ENCODE measurements at places on chromosomes 16 and 17.

DNA sequence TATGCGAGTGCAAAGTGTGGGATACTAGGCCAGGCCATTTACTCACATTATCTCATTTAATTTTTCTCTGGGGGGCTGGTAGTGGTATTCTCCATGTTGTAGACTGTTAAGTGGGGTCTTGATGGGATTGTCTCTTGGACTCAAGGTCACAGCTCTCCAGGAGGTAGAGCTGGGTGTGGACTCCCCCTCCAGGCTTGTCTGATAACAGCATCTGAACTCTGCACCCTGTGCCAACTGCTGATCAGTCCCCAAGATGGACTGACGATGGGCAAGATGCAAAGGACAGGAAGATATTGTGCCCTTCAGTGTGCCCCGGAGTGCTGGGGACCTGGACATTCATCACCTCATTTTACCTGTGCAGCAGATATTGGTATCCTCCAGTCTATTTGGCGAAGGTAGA is 147.8 kb downstream of the MSI2 start:
- no peak for DNase-seq

- no peak for DNase-seq
These were observed 55.7 kb downstream of the SOX9 start for GRCh38 chr17:72176516-72176851.

DNA sequence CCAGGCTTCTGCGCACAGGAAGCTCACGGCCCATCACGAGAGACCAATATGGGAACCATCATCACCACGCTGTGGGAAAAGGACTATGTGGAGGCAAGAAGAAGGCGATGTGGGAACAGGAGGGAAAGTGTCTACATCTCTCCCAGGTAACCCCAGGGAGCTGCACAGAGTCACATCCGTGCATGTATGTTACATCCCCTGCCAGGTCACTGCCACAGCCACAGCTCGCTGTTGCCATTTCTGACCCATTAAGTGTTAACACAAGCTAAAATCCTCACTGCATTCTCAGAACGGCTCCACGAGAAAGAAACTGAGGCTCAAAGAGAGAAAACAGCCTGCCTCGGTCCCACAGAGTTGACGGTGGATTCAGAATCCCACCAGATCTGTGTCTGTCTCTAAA is 319.1 kb downstream of the FOXL1 start:
- no peak for DNase-seq

- no peak for DNase-seq
These were observed 7.2 kb downstream of the GRB2 start for GRCh38 chr17:75398279-75398678.

GRCh38 chr16:86240716-86241363 is 269.5 kb upstream of the FOXF1 start:
- no peak for DNase-seq

- no peak for DNase-seq
These were observed 13.5 kb downstream of the KCTD2 start for GRCh38 chr17:75060434-75061054.

DNA sequence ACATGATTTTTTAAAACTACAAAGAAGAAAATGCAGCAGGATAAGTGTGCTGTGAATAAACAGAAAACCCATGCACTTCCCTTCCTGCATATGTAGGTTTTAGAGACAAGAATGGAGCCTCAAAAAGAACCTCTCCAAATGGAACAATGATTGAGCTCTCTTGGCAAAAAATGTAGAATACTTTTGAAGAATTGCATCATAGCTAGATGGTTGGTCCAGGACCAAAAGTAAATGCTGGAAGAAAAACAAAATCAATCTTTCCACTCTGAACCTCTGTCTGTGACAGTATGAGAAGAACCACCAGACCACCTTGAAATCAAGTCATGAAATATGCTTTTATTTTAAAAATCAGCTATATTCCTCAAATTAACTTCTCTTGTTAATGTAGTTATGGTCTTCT is 17.5 kb downstream of the HELZ start:
- no peak for DNase-seq

- no peak for DNase-seq
These were observed 24.1 kb upstream of the CIITA start for GRCh38 chr16:10852948-10853347.

GRCh38 chr16:12354296-12354833 is 377.8 kb downstream of the SNX29 start:
- no peak for DNase-seq

GRCh38 chr17:58156839-58157803 is 8.9 kb downstream of the OR4D1 start:
- peak; percentile 38 for DNase-seq

DNA sequence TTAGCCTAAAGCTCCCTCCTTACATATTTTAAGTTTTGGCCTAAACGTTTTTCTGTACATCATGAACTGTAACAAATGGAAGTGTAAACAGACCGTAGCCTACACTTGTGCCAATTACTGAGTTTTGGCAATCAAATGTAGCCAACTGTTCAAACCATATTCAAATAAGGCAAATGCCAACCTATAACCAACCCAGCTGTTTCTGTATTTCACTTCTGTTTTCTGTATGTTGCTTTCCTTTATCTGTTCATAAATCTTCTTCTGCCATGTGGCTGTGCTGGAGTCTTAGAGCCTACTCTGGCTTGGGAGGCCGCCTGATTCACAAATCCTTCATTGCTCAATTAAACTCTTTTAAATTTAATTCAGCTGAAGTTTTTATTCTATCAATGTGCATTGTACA is 6.9 kb upstream of the C16orf78 start:
- no peak for DNase-seq

GRCh38 chr16:8768283-8768682 is 29.2 kb downstream of the TMEM186 start:
- no peak for DNase-seq

Measured in stimulated activated CD4-positive, alpha-beta T cell treated with anti-CD3 and anti-CD28 coated beads, Interleukin-1b, Interleukin-23, amount 100 ng/mL, for 24 hours (primary cell).